ENCODE measurements at places on chromosomes 12 and 14.
A peak's percentile ranks its signal among the peaks of the same experiment; 100 is the strongest.

GRCh38 chr14:61774861-61775260 is 12.6 kb downstream of the SNAPC1 start:
- DNase-seq: no peak

- no peak for DNase-seq
Measured at GRCh38 chr14:101480022-101480746, 81.1 kb upstream of the DIO3 start.

DNA sequence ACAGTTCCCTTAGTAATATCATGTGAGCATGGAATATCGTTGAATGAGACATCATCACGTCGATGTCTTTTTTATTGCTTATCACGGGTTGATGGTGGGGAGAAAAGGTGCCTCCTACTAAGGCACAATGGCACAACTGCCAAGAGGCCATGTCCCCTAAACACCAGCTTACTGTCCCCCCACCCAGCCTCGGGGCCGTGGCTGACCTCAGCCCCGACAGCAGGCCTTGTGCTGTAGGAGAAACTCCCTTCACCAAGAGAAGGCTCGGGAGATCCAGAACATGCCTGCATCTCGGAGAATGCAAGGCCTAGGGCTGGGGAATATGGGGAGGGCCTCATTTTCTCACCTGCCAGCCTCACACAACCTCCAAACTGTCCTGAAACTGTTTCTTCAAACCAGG is 22.8 kb downstream of the ZFP36L1 start:
- DNase-seq: no peak

GRCh38 chr14:90296641-90297040 is 35.1 kb downstream of the NRDE2 start:
- no peak for DNase-seq

DNA sequence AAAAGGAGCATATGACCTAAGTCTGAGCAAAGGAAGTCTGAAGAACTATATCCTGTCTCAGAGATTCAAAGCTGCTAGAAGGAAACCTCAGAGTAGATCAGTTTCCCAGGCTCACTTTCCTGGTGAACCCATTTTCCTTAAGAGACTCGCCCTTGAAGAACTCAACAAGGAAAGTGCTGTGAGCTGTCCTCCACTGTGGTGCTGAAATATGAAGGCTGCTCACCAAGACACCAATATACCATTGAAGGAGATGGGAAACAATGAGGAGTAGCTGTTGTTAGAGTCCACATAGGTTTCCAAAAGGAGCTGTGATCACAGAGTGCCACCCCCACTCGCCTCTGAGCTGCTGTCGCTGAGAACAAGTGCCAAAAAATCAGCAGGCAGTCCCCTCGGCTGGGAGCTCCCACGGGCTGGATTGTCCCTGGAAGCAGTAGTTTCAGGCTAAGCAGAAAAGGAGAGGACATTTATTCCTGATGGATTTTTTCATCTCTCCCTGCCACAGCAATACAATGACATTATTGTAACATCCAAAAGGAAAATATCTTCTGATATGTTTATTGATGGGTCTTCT is 282.1 kb downstream of the RPS29 start:
- DNase-seq: no peak

DNA sequence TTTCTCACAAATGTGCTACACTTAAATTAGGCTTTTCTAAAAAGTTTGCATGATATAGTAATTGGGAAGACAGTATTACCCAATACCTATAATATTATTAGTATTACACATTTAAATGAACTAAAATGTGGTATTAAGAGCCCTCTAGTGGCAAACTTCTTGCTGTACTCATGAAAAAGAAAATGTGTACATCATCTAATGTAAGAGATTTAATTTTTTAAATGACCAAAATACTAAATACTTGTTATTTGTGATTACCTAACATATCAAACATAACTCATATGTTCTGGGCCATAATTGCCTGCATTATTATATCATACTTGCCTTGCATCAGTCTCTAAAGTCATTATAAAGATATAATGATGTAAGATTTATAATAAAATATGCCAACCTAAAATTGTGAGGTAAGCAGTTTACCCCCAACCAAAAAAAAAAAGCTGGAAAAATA is 64.2 kb downstream of the DNAI7 start:
- no peak for DNase-seq

GRCh38 chr14:89163031-89163636 is 253.9 kb downstream of the FOXN3 start:
- no peak for DNase-seq

DNA sequence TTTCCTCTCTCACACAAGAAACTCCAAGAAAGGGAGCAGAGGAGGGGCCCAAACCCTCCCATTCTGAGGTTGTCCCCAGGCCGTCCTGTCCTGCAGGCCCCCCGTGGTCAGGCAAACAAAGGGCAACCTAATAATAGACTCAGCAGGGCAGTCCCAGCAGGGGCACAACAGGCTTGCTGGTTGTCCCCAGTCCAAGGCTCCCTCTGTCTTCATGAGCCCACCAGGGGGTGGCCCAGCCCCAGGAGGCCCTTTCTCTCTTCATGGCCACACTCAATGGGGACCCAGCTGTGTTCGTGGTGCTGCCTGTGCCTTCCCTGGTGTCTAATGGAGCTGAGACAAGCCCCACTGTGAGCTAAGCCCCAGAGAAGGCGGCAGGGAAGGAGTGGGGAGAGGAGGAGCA is 359.9 kb downstream of the ADGRD1 start:
- no peak for DNase-seq

GRCh38 chr12:57852620-57853500 is 6.3 kb upstream of the CTDSP2 start:
- no peak for DNase-seq

DNA sequence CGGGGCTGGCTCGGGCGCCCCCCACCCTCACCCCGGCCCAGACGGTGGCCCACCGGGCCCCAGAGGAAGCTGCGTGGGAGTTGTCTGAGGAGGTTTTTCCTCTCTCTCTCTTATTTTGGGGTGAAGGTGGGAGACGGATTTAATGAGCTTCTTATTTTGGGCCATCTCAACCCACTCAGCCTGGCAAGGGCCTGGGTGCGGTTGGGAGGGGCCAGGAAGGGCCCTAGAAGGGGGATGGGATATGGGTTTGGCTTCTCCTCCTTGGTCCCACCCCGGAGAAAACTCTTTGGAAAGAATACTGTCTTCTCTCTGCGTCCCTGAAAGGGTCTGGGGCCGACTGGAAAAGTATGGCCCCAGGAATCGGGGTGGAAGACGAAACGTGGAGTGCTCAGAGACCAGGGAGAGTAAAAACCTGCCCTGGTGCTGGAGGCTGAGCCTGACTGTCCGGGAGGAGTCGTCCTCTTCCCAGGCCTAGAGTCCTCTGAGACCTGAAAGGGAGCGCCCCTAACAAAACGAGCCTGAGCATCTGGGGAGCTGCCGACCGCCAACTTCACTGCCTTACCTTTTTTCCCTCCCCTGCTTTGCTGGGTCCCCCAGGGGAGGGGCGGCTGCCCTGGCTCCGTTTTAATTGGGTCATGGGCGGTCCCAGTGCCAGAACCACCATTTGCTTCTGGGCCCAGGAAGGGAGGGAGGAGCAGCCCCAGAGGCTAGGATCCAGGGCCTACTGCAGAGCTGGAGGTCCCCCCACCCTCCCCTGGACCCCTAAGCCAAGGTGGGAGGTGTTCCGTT is 1.6 kb downstream of the MMP14 start:
- no peak for DNase-seq

GRCh38 chr12:107449891-107450290 is 235.7 kb upstream of the PWP1 start:
- no peak for DNase-seq

- no peak for DNase-seq
Measured at GRCh38 chr12:46152456-46152855, 116.4 kb downstream of the SLC38A1 start.

- DNase-seq: no peak
Measured at GRCh38 chr14:80930836-80931389, 10.6 kb downstream of the CEP128 start.

DNA sequence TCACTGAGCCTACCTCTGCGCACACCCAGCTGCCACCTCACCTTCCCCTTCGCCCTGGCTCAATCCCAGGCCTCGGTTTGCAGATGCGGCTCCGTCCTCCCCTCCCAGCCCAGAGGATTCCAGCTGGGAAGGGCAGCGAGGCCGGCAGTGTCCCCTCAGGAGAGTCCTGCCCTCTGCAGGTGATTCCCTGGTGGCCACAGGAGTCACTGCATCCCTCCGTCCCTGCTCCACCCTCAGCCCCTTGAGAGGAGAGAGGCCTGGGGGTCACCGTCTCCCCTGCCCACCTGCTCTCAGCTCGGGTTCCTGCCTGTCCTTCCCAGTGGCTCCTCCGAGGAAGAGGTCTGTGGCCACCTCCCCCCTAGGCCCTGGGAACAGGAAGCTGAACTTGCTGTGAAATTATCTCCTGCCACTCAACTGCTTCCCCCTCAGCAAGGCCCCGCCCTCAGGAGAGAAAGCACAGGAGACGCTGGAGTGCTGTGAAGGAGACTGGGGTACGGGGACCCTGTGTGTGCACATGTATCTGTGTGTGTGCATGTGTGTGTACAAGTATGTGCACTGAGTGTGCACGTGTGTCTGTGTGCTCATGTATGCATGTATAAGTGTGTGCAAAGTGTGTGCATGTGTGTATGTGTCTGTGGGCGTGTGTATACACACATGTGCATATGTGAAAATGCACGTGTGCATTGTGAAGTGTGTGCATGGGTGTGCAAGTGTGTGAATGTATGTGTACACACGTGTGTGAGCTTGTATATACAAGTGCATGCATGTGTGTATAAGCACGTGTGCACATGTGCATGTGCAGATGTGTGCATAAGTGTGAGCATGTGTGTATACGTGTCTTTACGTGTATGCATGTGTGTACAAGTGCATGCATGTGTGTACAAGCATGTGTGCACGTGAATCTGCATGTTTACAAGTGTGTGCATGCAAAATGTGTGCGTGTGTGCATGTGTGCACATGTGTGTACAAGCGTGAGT is 13.2 kb upstream of the GALNT9 start:
- DNase-seq: no peak

DNA sequence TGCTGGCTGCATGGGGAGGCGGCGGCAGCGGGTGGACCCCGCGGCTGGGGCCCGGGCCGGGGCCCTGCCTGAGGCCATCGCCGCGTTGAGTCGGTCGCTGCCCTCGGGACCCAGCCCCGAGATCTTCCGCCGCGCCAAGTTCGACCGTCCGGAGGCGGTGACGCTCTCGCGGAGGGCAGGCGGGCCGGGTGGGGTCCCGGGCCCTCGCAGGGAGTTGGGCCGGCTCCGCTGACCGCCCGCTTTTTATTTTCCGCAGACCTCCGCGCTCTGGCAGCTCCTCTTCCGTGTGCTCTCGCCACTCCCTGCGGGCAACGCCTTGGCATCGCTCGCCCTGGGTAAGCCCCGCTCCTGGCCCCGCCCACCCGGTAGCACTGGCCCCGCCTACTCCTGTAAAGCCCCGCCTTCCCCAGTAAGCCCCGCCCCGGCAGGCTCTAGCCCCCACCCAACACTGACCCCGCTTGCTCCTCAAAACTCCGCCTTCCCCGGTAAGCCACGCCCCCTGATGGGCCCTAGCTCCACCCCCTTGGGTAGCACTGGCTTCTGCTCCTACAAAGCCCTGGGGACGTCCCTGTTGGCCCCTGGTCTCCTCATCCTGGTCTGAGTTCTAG is 424 bp downstream of the TEDC1 start:
- DNase-seq: peak; percentile 73

- no peak for DNase-seq
Measured at GRCh38 chr12:118145113-118145797, 9.3 kb downstream of the PEBP1 start.

GRCh38 chr14:102928412-102929240 is 6.2 kb downstream of the AMN start:
- DNase-seq: peak; percentile 35
